ENCODE measurements at places on chromosomes 3 and 15.

- no peak for DNase-seq
Observed at GRCh38 chr3:168844472-168844871, 748.7 kb upstream of the GOLIM4 start.

GRCh38 chr3:151864423-151865101 lies 8.9 kb upstream of the SUCNR1 start:
- DNase-seq = peak; percentile 78

DNA sequence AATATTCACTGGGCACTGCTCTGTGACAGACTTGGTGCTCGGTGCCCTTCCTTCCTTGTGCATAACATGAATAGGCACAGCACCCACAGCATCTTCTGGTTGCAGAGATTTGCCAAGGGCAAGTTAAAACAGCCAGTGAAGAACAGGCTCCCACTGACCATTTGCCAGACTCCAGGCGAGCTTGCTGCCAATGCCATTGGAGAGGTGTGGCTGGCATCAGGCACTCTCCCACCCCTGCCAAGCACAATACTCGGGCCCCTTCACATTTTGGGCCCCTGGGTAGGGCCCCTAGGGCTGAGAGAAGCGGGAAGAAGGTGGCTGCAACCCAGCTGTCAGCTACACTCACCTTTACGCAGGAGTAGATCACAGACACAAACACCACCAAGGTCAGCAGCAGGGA lies 112.1 kb downstream of the SEC22A start:
- DNase-seq = no peak

- no peak for DNase-seq
Observed at GRCh38 chr3:88003115-88003755, 55.6 kb downstream of the CGGBP1 start.

- peak; percentile 51 for DNase-seq
Observed at GRCh38 chr3:16840101-16840424, 44.7 kb upstream of the PLCL2 start.

- DNase-seq = peak; percentile 93
Observed at GRCh38 chr3:81744366-81744765, 17.1 kb downstream of the GBE1 start.

- DNase-seq = no peak
Observed at GRCh38 chr3:50317300-50317699, 5.2 kb downstream of the HYAL2 start.

DNA sequence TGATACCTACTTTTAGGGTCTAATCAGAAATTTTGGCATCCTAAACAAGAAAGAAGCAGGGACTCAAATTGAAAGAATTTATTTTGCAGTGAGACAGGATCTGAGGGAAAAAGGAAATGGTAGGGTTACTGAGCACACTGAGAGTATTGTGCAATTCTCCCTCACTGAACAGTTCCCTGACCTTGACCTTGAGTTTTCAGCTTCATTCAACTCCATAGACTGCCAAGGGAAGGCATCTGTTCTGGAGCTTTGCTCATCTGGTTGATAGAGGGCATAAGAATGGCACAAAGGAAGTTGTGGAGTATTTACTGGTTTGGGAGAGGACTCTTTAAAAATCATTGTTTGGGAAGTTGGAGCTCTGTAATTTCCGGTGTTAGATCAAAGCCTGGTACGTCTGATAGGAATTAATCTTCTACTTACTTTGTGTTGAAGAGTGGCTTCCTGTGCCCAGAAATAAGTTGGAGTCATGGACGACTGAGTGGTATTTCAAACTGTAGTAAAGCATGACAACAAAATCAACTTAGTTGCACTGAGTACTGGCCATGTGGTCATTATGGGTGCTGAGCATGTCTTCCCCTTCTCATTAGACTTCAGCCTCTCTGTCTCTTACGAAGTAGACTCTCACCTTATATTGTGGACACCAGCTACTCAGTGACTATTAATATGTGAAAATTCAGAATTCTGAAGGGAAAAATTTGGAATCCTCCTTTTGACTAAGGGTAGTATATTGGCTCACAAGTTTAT lies 40.8 kb downstream of the CLDN1 start:
- no peak for DNase-seq

GRCh38 chr3:38835939-38836338 lies 19.9 kb upstream of the SCN10A start:
- DNase-seq = no peak

GRCh38 chr3:52395503-52395865 lies 49.4 kb downstream of the SEMA3G start:
- DNase-seq = no peak

DNA sequence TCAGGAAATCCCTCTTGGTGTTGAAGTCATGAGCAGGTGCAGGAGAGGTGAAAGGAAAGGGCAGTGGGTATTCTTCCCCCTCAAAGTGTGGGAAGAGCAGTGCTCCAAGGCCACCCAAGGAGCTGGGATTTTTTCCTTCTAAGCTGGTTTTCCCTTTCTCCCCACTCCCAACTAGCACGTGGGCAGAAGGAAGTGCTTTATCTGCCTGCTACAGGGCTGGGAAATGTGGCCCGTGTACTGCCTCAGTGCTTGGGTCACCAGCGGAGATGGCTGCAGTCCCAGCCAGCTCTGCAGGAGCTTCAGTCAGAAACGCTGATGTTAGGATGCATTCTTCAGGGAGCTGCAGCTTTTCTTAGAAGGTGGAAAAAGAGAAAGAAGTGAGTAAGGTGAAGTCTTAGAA lies 99.2 kb downstream of the CACNA1D start:
- no peak for DNase-seq

DNA sequence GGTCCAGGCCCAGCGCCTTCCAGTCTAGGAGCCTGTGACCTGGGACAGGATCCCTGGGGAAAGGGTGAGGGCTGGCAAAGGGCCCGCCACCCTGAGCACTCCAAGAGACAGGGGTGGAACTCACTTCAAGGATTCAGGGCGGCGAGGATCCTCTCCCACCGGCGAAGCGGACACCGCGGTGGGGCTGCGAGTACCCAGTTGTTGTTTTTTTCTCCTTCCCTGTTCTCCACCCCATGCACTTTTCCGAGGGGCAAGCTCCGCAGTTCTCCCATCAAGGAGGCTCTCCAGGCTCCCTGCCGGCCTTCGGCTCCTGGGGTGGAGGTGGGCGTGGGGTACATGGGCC lies 387 bp upstream of the PAQR5 start:
- DNase-seq = no peak

- no peak for DNase-seq
Observed at GRCh38 chr3:179402963-179403362, 48.3 kb downstream of the GNB4 start.

- DNase-seq = no peak
Observed at GRCh38 chr15:56831467-56832005, 86.9 kb upstream of the TCF12 start.

- DNase-seq = no peak
Observed at GRCh38 chr3:9743548-9743947, 6.2 kb upstream of the OGG1 start.

- no peak for DNase-seq
Observed at GRCh38 chr15:66873856-66874255, 171.8 kb downstream of the SMAD6 start.

DNA sequence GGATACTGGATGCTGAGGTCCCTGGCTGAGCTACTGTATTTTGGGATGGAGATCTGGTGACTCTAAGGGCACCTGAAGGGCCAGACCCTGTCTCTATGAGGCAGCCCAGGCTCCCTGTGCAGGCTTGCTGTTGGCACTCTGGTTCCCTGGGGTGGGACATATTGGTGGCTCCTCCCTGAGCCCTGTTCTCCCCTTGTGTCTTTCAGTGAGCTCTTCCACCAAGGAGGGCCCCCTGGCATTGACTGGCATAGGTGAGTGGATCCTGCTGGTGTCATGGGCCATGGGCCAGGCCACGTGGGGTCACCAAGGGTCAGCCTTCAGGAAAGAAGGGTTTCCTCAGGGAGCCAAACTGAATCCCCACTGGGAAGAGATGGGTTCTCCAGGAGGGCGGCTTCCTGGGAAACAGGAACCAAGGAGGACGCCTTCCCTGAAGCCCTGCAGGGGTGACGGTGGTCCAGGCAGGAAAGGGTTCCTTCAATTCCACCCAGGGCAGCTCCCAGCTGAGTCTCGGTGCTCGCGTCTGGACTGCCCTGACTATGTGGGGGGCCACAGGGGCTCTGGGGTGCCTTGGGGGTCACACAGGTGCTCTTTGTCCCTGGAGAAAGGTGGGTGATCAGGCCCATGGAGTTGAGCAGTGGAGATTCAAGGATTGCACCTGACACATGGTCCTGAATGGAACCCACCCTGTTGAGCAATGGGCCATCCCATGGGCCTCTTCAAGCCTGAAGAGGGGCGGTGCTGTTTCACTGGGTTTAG lies 220.4 kb downstream of the SNRPN start:
- DNase-seq = no peak
